Activated CD4-positive, alpha-beta T cell treated with anti-CD3 and anti-CD28 coated beads, Interleukin-2, amount 50 U/mL, for 48 hours (primary cell): ENCODE measurements at places on chromosomes 12 and 14.

GRCh38 chr12:57223191-57224165 lies 6.0 kb upstream of the SHMT2 start:
- no peak for DNase-seq

- no peak for DNase-seq
Observed at GRCh38 chr14:62144863-62145262, 382.6 kb downstream of the SNAPC1 start.

DNA sequence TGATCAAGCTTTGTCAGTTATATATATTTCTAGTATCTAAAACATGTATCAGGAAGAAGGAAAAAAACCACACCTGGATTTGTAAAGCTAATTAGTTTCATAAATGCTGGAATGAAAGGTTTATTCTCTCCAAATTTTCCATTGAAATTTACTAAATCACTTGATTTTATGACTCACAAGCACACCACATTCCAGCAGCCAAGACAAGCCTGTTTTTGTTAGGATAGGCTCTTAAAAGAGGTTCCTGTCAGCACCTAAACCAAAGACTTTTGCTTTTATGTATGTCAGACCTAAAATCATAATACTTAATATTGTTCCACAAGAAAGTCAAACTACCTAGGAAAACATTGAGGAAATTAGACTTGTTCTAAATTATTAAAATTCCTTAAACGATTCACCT lies 85.3 kb upstream of the PAWR start:
- DNase-seq: no peak

GRCh38 chr14:30728471-30728870 lies 106.4 kb downstream of the SCFD1 start:
- no peak for DNase-seq

- DNase-seq: no peak
Observed at GRCh38 chr12:47249082-47249481, 169.3 kb upstream of the AMIGO2 start.

DNA sequence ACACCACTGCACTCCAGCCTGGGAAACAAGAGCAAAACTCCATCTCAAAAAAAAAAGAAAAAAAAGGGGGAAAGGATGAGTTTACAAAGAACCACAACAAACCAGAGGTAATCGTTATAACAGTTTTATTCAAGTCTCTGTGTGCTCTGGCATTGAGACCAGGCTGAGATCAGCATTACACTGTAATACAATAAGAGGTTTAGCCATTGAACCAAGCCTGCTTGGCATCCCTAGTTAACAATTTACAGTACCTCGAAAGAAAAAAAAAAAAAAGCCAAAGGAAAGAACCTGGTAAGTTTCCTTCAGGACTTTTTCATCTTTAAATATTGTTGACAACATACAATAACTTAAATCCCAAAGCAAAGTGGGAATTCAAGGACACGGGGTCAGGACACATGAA lies 80.7 kb downstream of the TTC9 start:
- no peak for DNase-seq

- DNase-seq: no peak
Observed at GRCh38 chr12:40734276-40734675, 42.0 kb downstream of the CNTN1 start.

DNA sequence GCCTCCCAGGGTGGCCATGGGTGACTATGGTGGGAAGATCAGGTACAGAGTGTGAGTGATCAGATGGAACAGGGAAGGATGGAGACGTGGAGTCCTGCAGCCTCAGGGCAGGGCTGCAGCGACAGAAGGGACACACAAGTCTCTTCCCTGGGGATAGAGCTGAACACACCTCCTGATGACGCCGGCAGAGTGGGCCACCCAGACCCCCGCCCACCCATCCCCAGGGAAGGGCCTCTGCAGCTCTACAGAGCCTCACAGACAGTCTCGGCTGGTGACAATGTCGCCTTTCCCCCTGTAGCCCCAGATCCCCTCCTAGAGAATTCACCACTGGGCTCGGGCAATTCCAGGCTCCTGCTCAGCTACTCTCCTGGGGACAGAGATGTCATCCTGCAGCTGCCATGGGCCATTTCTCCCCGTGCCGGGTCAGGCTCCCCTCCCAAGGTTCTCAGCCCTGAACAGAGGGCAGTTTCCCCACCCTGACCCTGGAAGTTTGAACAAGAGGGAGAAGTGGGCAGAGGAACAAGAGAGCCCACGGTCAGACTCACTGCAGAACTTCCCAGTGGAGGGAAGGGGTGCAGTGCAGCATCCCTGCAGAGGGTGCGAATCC lies 115.7 kb downstream of the NCOR2 start:
- no peak for DNase-seq

- no peak for DNase-seq
Observed at GRCh38 chr12:5088586-5089264, 45.0 kb downstream of the KCNA5 start.

GRCh38 chr12:5708371-5708770 lies 236.7 kb downstream of the ANO2 start:
- DNase-seq: no peak

DNA sequence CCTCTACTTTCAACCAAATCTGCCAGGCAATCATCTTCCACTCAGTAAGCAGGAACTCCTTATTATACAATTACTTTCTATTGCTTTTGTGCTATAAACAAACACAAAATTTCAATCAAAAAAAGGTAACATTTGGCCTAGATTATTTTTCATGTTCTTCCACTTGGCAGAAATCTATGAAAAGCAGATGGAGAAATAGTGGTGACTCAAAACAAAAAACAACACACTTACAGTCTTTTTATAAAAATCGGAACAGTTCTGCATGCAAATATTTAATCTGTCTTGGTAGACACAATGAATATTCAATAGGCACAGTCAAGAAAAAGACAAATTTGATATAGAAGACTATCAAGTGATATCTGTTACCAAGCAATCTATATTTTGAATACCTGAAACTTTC lies 376.8 kb downstream of the RPS29 start:
- no peak for DNase-seq

GRCh38 chr12:5661811-5662210 lies 229.9 kb downstream of the NTF3 start:
- DNase-seq: no peak

DNA sequence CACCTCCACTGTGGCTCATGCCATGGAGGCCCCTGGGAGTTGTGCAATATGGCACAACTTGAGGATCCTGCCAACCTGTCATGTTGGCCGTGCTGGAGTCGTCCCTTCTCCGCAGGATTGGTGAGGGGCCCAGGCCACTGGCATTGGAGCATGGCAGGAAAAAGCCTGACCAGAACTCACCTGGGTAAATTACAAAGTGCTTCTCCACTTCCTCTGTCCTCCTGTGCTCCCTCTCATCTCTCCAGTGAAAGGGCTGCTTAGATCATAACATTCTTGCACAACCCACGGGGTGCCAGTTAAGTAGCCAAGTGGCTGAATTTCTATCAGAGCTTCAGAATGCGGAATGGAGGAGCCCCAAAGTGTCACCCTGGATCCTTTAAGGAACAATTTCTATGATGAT lies 381.0 kb downstream of the DPF3 start:
- DNase-seq: no peak

- no peak for DNase-seq
Observed at GRCh38 chr12:109932878-109933503, 32.9 kb downstream of the TCHP start.

DNA sequence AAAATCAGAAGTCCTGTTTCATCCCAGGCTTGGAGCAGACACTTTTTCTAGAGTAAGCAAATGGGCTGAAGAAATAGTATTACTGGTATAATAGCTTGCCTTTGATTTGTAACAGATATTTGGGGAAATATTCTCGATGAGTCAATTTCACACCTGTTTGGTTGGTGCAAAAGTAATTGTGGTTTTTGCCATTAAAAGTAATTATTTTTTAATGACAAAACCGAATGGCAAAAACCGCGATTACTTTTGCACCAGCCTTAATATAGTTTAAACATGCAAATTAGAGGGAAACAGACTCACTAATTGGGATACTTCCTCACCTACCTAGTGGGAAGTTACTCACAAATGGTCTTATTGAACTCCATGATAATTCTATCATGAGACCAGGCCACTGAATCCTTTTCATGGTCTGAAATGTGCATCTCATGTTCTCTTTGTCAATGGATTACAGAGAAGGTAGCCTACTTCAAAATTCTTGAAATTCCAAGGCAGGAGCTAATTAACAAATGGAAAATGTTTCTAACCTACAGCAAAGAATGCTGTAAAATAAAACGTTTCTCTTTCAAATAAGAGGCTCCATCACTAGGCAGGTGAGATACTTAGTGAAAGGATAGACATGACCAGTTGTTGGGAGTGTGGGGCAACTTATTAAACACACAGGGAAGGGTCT lies 391.3 kb downstream of the EMP1 start:
- DNase-seq: no peak

- DNase-seq: no peak
Observed at GRCh38 chr12:45128637-45129036, 77.7 kb upstream of the DBX2 start.

- no peak for DNase-seq
Observed at GRCh38 chr14:31265701-31266398, 58.3 kb upstream of the HECTD1 start.

GRCh38 chr14:59207506-59207933 lies 19.1 kb downstream of the DAAM1 start:
- no peak for DNase-seq

GRCh38 chr12:67601126-67601525 lies 47.4 kb upstream of the DYRK2 start:
- DNase-seq: no peak

DNA sequence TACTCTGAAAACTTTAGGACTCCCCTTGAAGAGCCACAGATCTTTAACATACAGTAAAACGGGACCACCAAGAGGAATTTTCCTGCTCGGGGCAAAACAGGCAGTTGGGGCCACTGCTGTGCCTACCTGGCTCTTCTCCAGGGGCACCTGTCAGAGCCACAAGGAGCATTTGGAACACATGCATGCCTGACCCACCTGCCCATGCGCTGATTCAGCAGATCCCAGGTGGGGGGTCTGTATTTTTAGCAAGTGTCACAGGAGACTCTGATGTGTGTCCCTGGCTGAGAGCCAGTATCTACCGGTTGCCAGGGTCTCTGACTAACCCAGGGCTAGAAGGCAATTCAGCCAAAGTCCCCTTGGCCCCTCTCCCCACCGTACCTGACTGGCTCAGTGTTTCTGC lies 6.5 kb downstream of the CTDSP2 start:
- no peak for DNase-seq

DNA sequence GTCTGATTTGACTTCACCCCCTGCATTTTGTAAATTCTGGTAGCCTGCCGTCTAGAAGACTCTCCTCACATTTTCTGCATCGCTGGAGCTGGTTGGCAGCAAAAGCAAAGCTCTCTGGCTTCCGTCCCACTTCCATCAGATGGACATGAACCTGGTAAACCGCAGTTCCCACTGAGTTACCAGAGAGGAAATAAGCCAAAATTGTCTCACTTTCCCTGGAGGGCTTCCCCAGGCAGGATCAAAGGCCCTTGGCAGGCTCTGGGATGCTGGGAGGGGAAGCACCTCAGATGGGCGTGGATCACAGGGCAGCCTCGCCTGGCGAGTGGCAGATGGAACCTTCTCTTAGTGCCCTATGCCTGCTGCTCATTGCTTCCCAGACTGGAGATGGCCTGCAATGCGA lies 243.5 kb downstream of the TMEM132C start:
- DNase-seq: no peak

- DNase-seq: no peak
Observed at GRCh38 chr12:59649203-59649602, 53.4 kb downstream of the SLC16A7 start.

DNA sequence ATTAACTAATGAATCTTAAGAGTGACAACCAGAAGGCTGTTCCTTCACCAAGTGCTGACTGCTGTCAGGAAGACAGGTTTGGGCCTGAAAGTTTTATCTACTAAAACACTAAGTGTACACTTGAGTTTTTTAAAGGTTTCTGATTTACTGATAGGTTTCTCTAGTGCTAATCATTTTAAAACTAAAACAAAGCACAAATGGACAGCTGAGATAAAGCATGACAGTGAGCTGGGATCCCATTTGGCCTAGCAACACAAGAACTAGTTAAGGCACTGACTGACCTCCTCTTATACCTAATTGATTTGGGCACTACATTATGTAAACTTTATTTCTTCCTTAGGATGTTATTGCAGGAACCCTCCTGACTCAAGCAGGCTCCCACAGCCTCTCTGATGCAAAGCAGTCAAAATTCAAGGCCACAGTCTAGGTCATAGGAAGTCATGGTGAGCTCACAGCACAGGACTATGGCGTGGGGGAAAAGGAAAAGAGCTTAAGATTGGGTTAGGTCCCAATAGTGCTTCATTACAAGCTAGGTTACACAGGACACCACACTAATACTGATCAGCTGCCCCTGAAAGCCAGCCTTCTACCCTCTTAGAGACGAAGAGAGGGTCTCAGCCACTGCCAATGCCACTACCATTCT lies 3.5 kb downstream of the STXBP6 start:
- no peak for DNase-seq

DNA sequence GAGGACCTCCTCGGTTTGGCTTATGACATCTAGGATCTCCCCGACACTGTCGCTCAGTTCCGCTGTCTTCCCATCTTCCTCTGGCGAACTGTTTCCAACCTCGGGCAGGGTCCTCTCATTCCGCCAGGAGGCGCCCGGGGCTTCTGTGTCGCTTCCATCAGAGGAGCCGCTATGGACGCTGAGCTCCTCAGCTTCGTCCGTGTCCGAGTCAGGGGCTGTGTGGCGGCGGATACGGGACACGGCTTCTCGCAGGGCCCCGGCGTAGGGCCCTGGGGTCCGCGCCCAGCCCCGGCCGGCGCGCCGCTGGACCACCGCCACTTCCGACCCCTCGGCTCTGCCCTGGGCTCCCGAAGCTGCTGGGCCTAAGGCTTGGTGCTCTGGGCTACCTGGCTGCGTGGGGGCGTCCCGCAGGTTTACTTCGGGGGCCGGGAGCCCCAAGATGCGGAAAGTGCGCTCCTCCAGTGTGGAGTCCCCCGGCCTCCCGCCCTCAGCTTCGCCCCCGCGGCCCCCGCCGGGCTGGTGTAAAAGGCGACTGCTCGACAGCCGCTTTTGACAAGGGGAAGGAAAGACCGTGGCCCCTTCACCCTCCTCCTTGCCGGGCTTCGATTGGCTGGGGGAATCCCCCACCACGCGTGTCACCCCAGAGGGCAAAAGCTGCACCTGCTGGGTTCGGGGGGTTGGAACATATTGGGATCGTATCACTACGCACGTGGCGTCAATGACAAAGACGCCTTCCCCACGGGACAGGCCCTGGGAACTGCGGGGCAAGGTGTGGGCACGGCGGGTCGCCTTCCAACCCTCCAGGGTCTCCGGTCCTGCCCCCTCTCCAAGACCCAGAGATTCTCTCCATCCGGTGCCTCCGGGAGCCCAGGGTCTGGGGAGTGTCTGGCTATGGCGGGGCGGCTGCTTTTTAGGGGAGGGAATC lies 2.1 kb downstream of the DDN start:
- peak; percentile 76 for DNase-seq

- DNase-seq: no peak
Observed at GRCh38 chr12:77072833-77073495, 7.6 kb upstream of the E2F7 start.
